ENCODE measurements at places on chromosomes 5 and 9.

DNA sequence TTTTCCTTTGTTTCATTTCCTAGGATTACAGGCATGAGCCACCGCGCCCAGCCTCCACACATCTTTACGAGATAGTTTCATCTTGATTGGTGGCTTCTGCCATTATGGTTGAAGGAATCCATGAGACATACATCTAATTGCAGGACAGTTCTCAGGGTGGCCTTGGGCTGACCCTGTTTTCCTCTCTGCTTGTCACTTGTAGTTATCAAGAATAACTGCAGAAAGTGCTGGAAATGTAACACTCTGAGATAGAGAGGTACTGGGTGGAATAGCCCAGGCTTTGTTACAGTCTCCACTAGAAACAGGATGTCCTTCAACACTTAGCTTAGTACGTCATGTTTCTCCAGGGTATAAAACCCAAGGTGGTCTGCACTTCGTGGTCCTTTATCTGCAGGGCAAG lies 10.7 kb downstream of the UGT3A2 start:
- DNase-seq: no peak

GRCh38 chr5:159449925-159450324 lies 119.6 kb upstream of the IL12B start:
- DNase-seq: no peak

GRCh38 chr9:14713187-14713767 lies 9.3 kb downstream of the CER1 start:
- DNase-seq: no peak

DNA sequence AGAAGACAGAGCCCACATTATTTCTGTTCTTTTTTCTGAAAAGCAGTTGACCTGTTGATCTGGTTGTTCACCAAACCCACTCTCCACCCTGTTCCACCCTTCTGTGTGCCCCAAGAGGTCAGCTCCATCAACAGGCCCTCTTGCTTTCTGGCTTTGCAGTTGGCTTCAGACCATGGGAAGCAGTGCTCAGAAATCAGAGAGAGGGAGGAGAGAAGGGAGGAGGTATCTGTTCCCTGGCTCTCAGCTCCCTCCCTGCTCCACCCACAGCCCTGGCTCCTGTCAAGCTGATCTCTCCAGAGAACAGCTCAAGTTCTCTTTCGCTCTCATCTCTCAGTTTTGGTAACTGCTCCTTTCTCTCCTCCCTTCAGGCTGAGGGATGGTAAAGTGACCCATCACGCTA lies 144.2 kb upstream of the RAI14 start:
- DNase-seq: no peak

Data from NCI-H2107 (cell line).